ENCODE measurements at places on chromosomes 7 and 10. TPM values are rescaled to one million over a fixed set of nuclear protein-coding genes. Genes with fewer than 3 reads are reported as not detected.

The SAMD9L gene
- 7.8 TPM for total RNA-seq

The LRGUK gene
- 0.33 TPM for total RNA-seq

The LRRC17 gene
- total RNA-seq, result 16.3 TPM

The PAPOLB gene
- total RNA-seq, result not detected

The CH25H gene
- 8.5 TPM for total RNA-seq

The GALNT11 gene
- total RNA-seq, result 28.4 TPM

The SFTPD gene
- total RNA-seq, result 0.29 TPM

The CCDC71L gene
- 44.7 TPM for total RNA-seq
